Renal cortex interstitium (tissue), 15 donors: ENCODE measurements at places on chromosomes 16 and 17. TPM values are rescaled to one million over a fixed set of nuclear protein-coding genes. Genes with fewer than 3 reads are reported as not detected.

DNA sequence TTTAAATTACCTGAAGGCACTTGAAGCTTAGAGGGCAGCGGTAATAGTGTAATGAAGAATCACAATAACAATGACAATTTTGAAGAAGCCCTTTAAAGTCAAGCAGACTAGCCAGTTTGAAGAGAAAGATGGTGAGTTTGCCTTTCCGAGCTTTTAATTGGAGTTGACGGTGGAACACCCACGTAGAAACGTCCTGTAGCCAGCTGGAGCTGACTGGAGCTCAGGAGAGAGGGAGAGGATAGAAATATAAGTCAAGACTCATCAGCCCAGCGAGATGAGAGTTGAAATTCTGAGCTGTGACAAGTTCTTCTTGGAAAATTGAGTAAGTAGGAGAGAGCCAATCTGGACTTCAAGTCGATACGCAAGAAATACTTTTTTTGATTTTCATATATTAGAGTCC is 91.7 kb upstream of the CACNG3 start:
- DNase-seq = no peak

The TBC1D26 gene
- polyA plus RNA-seq = 0.53 TPM

DNA sequence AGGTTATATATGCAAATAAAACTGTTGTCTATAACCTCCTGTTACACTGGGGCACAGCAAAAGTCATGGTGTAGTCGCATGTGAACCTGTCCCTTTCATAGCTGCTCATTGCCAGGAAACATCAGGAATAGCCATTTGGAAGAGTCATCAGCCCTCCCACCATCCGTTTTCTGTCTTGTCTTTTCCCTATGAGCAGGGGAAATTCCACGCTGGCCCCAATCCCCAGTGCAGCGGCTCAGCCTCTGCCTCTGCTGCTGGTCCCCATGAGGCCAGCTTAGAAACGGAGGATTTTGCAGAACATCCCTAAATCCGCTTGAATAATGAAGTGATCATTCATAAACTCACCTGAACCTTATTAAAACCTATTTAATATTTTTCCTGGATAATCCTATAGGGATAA is 10.5 kb downstream of the MAPT start:
- no peak for DNase-seq

DNA sequence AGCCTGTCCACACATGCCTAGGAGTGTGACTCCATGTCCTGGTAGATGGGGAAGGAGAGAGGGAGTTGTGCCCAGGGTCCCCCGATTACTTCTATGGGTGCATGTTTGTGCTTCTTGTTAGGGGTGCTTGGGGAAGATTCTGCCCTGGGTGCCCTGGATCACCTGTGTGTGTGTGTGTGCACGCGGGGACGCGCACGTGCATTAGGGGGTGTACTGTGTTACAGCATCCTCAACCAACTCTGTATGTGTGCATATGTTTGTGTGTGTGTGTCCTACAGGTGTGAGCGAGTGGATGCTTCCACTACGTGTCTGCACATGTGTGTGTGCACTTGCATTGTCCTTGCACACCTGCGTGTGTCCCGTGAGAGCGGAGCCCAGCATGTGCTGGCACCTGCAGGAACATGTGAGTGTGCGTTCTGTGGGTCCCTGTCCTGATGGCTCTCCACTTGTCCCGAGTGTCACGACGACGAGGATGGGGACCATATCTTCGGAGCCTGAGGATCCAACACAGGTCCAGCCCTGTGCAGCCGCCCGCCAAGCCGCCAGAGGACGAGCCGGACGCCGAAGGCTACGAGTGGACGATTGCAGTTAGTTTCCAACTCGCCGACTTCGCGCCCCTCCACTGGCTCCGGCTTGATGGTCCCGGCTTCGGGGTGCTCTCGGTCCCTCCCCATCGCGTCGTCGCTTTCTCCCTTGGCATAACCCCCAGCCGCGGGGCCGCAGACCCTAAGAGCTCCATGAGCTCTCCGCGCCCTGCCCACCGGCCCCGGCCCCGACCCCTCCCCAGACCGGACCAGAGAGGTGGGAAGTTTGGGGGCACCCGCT is 6.0 kb upstream of the TBC1D3B start:
- DNase-seq = no peak

GRCh38 chr17:2289878-2290478 is 13.6 kb downstream of the SMG6 start:
- DNase-seq = no peak

The ITGAX gene
- polyA plus RNA-seq = 0.39 TPM
